ENCODE measurements at places on chromosomes 7 and 10.

GRCh38 chr7:91240376-91240941 lies 23.8 kb upstream of the FZD1 start:
- DNase-seq, result no peak

GRCh38 chr10:28783087-28783486 lies 105.8 kb downstream of the BAMBI start:
- DNase-seq, result no peak

GRCh38 chr10:12629767-12630165 lies 280.4 kb downstream of the CAMK1D start:
- DNase-seq, result no peak

- DNase-seq, result no peak
Observed at GRCh38 chr7:10282909-10283308, 690.8 kb upstream of the PHF14 start.

- no peak for DNase-seq
Observed at GRCh38 chr10:293636-294035, 158.4 kb downstream of the ZMYND11 start.

DNA sequence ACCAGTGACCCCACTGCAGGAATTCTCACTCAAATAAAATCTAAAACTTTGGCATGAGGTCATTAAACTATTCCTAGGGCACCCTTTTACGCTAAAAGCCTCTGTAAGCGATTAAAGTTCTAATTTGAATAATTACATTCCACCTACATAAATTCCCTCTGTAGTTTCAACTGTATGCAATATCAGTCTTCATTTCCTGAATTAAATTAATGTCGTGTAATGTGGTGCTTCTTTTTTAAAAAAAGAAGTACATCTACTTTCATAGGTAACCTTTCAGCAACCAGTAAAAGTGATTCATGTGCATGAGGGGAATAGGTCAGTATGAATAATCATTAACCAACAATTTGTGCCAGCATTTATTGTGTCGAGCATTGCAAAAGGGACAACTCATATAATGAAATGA lies 44.7 kb downstream of the IMMP2L start:
- no peak for DNase-seq

DNA sequence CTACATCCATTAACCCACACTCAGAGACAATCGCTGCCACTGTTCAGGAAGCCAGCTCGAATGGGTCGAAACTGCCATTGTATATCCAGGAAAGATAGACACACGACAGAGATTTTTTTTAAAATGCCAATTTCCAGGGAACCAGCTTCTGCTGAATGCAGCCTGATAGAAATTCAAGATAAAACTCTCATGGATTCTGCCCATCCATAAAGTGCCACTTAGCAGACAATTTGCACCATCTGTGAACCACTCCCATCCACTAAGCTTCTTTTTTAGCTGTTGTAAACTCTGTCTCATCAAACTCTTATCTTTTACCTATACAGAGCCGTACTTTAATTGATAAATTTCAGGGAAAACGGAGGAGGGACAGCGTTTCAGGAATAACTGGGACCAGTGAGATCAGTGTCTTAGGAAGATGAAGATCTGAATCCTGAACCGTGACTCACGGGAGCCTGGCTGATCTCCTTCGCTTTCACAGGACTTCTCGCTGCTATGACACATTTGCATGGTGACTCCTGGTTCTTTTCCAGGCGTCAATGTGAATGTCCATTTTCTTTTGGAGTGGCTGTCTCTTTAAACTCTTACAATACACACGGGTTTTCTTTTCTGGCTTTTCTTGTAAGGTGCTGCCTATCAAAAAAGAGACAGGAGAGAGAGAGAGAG lies 103.4 kb downstream of the FAM204A start:
- DNase-seq, result no peak

DNA sequence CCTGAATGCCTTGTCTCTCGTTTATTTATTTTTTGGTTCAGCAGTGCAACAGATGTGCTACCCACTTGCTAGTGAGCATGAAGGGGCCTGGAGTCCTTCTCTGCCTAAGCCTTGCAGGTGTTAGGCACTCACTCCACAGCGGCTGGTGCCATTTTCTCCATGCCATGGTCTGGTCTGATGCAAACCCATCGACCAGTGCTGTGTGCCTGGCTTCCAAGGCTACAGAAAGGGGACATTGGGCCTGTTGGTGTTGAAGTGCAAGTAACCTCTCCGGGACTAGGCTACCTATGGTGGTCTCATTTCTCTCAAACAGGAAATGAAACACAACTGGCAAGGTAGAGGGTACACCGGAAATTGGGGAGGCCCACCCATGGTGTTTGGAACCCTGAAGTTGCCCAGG lies 198.1 kb downstream of the ADARB2 start:
- no peak for DNase-seq

DNA sequence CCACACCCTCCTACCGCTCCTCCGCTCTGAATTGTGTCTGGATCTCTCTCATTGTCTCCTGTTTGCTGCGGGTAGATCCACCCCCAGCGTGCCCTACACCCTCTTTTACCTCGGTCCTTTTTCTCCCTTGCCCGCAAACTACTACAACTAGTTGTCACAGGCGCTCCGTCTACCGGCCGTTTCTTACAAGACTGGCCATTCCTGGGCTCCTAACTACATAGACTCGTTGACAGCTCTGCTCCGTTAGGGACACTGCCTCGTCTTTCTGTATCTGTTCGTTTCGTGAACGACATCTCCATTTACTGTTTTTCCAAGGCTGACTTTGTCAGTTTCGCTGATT lies 786 bp downstream of the TAF3 start:
- DNase-seq, result no peak

GRCh38 chr7:105769901-105770628 lies 106.3 kb downstream of the ATXN7L1 start:
- no peak for DNase-seq
